ENCODE measurements at places on chromosomes 3 and 15. TPM values are rescaled to one million over a fixed set of nuclear protein-coding genes. Genes with fewer than 3 reads are reported as not detected.

The RFTN1 gene
- total RNA-seq = 24.4 TPM

The CYP8B1 gene
- not detected for total RNA-seq

The LRRC31 gene
- total RNA-seq = not detected

The CRYBG3 gene
- 7.2 TPM for total RNA-seq

The IFT122 gene
- 9.5 TPM for total RNA-seq

The SPATA12 gene
- total RNA-seq = not detected

The GADL1 gene
- not detected for total RNA-seq

The LDHAL6B gene
- total RNA-seq = not detected

The ALDH1L1 gene
- total RNA-seq = 2.9 TPM

The RFT1 gene
- total RNA-seq = 28.8 TPM

The CHRD gene
- total RNA-seq = not detected

The FAM227B gene
- 1.6 TPM for total RNA-seq

The NFKBIZ gene
- total RNA-seq = 47.5 TPM

The SNTN gene
- total RNA-seq = not detected

The IL17RC gene
- total RNA-seq = 42.2 TPM

The CCR8 gene
- total RNA-seq = not detected

The REC114 gene
- not detected for total RNA-seq

The FRMD4B gene
- total RNA-seq = 18.3 TPM

The SPSB4 gene
- total RNA-seq = not detected

All from airway epithelial cell (primary cell).